ENCODE measurements at places on chromosomes 3 and 15. TPM values are rescaled to one million over a fixed set of nuclear protein-coding genes. Genes with fewer than 3 reads are reported as not detected.

RTF1 gene
- total RNA-seq = 37.2 TPM

SV2B gene
- total RNA-seq = 51.8 TPM

CPNE4 gene
- total RNA-seq = 18.0 TPM

CCDC54 gene
- 0.54 TPM for total RNA-seq

CTXN2 gene
- 1.00 TPM for total RNA-seq

ATP8B4 gene
- total RNA-seq = 15.3 TPM

PRSS50 gene
- 0.45 TPM for total RNA-seq

SLC12A8 gene
- total RNA-seq = 3.1 TPM

IL12A gene
- 1.1 TPM for total RNA-seq

WDR72 gene
- 0.54 TPM for total RNA-seq

EPHA3 gene
- total RNA-seq = 57.7 TPM

TASOR gene
- 128 TPM for total RNA-seq

XYLB gene
- 12.0 TPM for total RNA-seq
